ENCODE measurements at places on chromosomes 6 and 20.
A peak's percentile ranks its signal among the peaks of the same experiment; 100 is the strongest.

DNA sequence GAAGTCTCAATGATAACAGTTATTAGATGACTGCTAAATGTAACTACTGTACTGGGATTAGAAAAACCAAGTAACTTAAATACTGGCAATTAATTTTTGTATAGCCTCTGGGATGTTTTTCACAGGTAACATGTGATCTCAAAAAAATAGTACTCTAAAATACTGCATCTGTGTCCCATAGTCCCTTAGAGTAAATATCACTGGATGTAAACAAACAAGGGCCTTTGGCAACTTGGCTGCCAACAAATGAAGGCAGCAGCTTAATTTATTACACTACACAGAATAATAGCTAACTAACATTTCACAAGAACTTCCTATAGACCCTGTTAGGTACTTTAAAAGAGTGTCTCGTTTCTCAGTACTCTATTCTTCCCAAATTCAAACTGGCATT lies 14.0 kb downstream of the ARHGAP18 start:
- DNase-seq: no peak
- no peaks in the 10 kb centered on the region for H3K27me3 ChIP-seq
- peak overlapping the region; percentile 15 for H3K4me3 ChIP-seq
- H3K4me1 ChIP-seq: peaks cover 64% of the 10 kb centered on the region
- peak overlapping the region; percentile 55 for H3K27ac ChIP-seq

DNA sequence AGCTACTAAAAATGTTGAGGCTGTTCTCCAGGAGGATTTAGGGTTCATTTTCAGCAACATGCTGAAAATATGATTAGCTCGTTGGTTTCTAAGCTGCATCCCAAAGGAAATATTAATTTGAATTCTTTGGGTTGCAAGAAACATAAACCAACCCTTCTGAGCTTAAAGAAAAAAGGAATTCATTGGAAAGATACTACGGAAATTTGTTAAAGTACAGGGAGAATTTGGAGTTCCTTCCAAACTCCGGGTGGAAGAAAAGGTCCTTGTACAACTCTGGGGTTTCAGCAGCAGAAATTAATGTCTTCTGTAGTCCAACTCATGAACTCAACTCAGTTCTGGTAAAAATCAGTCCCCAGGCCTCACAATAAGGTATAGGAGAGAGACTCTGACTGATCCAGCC lies 712.9 kb downstream of the UTRN start:
- H3K4me1 ChIP-seq: no peaks in the 10 kb centered on the region
- H3K36me3 ChIP-seq: no peaks in the 10 kb centered on the region
- peaks cover 33% of the 10 kb centered on the region for H3K27me3 ChIP-seq
- DNase-seq: no peak
- no peak overlapping the region for H3K27ac ChIP-seq

DNA sequence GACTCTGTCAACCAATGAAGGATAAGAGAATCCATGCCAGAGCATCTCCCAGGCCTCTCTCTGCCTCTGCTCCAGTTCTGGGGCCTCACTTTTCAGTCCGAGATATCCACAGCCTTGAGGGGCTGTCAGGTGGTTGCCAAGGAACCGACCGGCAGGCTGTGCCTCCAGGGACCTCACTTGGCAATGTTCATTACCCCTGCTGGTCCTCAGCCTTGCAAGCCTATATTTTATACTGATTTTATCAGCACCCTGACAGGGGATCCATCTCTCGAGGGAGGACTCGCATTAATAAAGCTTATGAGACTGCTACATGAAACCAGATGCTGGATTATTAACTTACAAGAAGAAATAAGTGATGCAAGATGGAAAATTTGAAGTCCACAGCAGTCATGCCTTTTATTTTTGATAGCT lies 39.9 kb downstream of the TMC2 start:
- H3K4me1 ChIP-seq: no peaks in the 10 kb centered on the region
- H3K4me3 ChIP-seq: no peak overlapping the region
- peaks cover 71% of the 10 kb centered on the region for H3K27me3 ChIP-seq
- H3K27ac ChIP-seq: no peak overlapping the region
- H3K36me3 ChIP-seq: no peaks in the 10 kb centered on the region
- DNase-seq: peak; percentile 15

- H3K27me3 ChIP-seq: no peaks in the 10 kb centered on the region
- H3K4me1 ChIP-seq: no peaks in the 10 kb centered on the region
- no peak overlapping the region for H3K27ac ChIP-seq
- H3K4me3 ChIP-seq: no peak overlapping the region
- no peaks in the 10 kb centered on the region for H3K36me3 ChIP-seq
These were observed 352.6 kb downstream of the RIMS1 start for GRCh38 chr6:72238900-72239299.

DNA sequence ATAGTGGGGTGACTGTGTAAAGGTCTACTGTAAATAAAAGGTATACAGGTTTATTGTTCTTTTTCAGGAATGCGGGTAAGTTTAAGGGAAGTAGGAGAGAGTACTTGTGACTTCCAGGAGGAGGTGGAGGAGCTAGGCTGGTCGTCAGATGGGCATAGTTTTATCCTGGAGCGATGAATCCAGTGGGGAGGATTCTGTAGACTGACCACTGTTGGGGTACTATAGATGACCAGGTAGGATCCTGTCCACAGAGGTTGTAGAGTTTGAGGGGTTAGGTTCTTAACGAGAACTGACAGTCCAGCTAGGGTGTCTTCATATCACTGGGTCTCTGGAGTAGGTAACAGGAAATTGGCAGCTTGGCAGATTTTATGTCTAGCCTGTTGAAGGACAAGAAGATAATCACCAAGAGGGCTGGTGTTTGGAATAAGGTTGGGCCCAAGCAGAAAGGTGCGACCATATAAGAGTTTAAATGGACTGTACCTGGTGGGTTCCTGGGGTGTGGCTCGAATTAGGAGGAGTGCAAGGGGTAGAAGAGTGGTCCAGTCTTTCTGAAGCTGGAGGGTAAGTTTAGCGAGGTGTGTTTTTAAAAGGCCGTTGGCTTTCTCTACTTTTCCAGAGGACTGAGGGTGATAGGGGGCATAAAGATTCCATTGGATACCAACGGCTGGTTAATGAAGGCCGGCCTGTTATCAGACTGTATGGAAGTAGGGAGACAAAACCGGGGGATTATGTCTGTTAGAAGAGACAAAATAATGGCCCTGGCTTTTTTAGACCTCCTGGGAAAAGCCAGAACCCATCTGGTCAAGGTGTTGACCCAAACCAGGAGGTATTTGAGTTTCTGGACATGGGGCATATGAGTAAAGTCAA lies 751.3 kb upstream of the ADGRB3 start:
- H3K27me3 ChIP-seq: no peaks in the 10 kb centered on the region
- no peaks in the 10 kb centered on the region for H3K4me1 ChIP-seq
- no peak overlapping the region for H3K27ac ChIP-seq
- H3K36me3 ChIP-seq: no peaks in the 10 kb centered on the region
- DNase-seq: no peak
- no peak overlapping the region for H3K4me3 ChIP-seq

DNA sequence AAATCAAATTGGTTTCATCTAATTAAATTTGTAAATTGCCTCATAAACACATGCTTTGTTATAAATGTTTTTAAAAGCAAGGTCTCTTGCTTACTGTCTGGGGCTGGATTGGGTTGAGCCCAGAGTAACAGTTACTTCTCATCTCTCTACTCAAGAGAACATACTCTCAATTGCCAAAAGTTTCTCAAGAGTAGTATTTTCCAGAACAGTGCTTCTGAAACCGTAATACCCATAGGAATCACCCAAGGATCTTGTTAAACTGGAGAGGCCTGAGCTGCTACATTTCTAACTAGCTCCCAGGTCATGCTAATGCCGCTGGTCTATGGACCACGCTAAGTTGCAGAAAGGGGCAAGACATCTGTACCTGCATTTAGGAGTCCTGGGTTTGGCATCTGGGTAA lies 744.9 kb downstream of the PTPRT start:
- no peaks in the 10 kb centered on the region for H3K4me1 ChIP-seq
- no peak overlapping the region for H3K4me3 ChIP-seq
- no peaks in the 10 kb centered on the region for H3K27me3 ChIP-seq
- H3K27ac ChIP-seq: no peak overlapping the region
- no peak for DNase-seq

DNA sequence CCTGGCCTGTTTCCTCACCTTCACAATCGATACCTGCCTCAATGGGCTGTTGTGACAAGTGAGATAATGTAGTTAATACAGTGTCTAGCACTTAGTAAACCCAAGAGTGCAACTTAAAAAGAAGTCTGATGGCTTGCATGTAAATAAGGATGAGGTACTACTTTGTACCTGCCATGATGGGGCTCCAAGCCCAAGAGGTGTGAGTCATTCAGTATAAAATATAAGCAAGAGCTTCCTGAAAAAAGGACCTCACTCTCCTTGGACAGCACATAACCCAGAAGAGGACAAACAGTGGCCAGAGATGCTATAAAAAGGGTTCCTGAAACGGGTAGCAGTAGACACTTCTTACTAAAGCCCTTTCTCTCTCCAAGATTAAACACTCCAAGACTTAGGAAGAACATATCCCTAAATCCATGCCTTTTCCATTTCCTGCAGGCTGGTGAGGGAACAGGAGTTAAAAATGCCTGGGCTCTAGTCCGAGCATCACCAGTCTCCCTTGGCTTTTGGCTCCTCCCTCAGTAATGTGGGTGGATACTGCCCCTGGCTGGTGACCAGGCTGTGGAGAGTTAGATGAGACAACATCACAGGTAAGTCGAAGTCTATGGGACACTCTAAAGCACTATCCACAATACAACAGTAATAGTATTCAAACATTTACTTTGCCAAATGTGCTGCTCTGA lies 4.3 kb downstream of the UBE2V1 start:
- no peak overlapping the region for H3K4me3 ChIP-seq
- no peak for DNase-seq
- no peaks in the 10 kb centered on the region for H3K27me3 ChIP-seq
- peaks cover 69% of the 10 kb centered on the region for H3K4me1 ChIP-seq

Data from activated CD8-positive, alpha-beta memory T cell treated with anti-CD3 and anti-CD28 coated beads, Interleukin-2, amount 10 ng/mL, durations not matched to agents 7 days and 5 days (primary cell).